ENCODE measurements at places on chromosomes 3 and 15.

DNA sequence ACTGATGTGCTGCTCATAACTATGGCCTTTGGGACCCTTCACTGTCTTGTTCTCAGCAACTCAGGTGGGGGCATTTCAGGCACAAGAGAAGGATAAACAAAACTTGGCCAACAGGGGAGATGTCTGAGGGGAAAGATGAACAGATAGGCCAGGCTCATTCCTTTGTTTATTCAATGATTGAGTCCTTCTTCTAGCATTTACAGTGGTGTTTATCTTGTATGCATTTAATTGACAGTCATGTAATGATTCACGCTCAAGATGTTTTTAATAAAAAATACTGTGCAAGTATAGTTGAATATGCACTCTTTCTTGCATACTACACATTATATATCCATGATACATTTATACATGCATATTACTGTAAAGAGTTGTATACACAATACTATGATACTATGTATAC lies 44.5 kb downstream of the RHCG start:
- DNase-seq = no peak

- no peak for DNase-seq
Measured at GRCh38 chr15:81411969-81412633, 38.1 kb upstream of the TMC3 start.

GRCh38 chr3:128313935-128314334 lies 152.8 kb downstream of the DNAJB8 start:
- DNase-seq = no peak

- DNase-seq = no peak
Measured at GRCh38 chr3:103410231-103410630, 975.4 kb downstream of the ZPLD1 start.

Data from RCC 7860 (cell line).